ENCODE measurements at places on chromosomes 13 and 19. TPM values are rescaled to one million over a fixed set of nuclear protein-coding genes. Genes with fewer than 3 reads are reported as not detected.

The JSRP1 gene
- total RNA-seq: 0.30 TPM

The NLRP7 gene
- total RNA-seq: not detected

The TLE2 gene
- 25.4 TPM for total RNA-seq

The IFNL1 gene
- not detected for total RNA-seq

The PSG7 gene
- not detected for total RNA-seq

The TMEM59L gene
- 0.40 TPM for total RNA-seq

DNA sequence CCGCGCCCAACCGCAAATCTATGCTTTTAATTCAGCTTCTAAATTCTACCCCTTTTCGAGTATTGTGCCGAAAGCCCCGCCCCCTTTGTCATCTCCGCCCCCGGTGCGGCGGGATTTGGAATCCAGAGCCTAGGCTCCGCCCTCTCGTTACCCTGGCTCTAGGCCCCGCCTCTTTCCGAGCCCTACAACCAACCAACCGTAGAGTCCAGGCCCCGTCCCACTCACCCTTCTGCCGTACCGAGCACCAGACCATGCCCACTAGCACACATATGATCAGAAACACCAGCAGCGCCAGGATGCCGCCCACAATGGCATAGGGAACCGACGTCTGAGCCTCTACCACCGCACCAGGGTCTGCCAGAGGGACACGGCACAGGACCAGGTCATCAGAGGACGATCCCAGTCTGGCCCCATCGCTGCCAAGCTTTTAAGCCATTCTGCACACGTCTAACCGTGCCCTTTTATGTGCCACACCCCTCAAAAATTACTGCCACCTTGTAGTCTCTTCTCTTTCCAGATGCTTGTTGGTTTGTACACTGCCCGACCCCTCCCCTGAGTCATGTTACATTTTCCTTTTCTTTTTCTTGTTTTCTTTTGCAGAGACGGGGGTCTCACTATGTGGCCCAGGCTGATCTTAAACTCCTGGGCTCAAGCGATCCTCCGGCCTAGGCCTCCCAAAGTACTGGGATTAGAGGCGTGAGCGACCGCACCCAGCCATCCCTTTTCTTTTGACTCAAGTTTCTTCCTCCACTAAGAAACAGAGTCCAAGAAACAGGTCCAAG, 4.7 kb upstream of the ZNF428 start:
- no peak for DNase-seq

GRCh38 chr13:53167561-53167960, 138.9 kb downstream of the OLFM4 start:
- no peak for DNase-seq

Measured in hepatocyte (in vitro differentiated cells).